ENCODE measurements at places on chromosomes 7 and 10.
A peak's percentile ranks its signal among the peaks of the same experiment; 100 is the strongest.

- DNase-seq: no peak
Observed at GRCh38 chr10:12643279-12643678, 293.9 kb downstream of the CAMK1D start.

DNA sequence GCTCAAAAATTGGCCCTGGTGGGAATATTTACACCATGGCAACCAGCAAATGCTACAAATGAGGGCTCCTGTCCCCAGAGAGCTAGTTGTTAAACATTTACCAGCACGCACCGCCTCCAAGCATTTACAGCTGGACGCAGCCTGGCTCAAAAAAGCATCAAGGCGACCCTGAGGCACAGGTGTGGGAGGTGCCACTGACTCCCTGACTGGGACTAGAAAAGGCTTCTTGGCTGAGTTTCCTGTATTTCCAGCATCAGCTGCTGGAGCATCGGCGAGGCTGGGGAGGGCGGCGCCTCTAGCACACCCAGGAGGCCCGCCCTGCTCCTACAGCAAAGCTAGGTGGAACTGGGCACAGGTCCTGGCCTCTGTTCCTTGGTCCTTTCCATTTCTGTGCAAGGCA lies 43.5 kb upstream of the ZRANB1 start:
- no peak for DNase-seq

DNA sequence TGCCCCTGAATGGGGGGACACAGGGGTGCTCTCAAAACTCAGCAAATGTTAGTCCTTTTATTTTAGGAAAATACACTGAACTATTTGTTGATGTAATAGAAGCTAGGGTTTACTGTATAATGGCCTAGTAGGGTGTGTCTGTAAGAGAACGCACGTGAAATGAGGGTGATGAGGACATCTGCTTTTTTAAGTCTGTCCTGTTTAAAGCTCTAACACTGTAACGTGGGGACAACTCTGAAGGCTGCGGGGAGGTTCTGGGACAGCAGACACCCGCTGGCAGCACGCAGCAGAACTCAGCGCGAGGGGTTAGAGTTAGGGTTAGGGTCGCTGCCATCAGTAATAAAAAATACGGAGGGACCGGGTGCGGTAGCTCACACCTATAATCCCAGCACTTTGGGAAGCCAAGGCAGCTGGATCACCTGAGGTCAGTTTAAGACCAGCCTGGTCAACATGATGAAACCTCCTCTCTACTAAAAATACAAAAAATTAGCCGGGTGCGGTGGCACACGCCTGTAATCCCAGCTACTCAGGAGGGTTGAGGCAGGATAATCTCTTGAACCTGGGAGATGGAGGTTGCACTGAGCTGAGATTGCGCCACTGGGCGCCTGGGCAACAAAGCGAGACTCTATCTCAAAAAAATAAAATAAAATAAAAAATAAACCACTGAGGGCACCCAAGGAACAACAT lies 98.0 kb downstream of the CTBP2 start:
- DNase-seq: no peak

- DNase-seq: no peak
Observed at GRCh38 chr10:130786365-130786966, 525.1 kb downstream of the TCERG1L start.

- no peak for DNase-seq
Observed at GRCh38 chr10:133359554-133359971, 1.7 kb upstream of the FUOM start.

DNA sequence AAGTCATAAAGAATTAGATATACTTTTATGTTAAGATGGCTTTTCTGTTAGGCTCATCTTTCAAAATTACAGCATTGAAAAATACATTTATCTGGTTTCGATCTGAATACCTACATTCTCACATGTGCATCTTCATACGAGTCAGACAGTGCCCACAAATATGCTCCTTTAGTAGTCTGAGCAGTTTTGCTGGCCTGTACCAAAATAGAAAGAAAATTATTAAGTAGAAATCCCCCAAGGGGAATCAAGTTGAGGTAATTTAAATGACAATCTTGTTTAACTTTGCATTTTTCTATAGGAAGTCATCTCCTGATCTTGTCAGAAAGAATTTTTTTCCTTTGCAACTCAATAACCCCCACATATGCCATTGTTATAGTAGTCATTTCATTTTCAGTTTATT lies 287.4 kb upstream of the SEMA3D start:
- no peak for DNase-seq

GRCh38 chr7:140062118-140062527 lies 628 bp downstream of the PARP12 start:
- DNase-seq: peak; percentile 83

GRCh38 chr7:55191926-55192692 lies 173.0 kb upstream of the LANCL2 start:
- DNase-seq: no peak

DNA sequence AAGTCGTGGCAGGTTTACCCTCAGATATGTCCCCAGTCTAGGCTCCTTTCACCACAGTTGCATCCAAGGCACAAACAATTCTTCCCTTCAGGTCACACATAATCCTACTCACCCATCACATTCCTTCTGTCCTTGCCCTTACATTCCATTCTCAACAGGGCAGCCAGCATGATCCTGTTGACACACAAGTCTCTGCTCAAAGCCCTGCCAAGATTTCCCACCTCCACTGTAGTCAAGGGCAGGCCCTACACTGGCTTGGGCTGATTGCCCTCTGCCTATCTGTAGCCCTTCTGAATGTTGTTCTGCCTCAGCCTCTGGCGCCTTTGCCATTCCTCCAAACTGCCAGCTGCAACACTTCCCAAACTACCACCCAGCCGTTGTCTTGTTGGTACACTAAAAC lies 187.9 kb upstream of the AKR1E2 start:
- no peak for DNase-seq

GRCh38 chr7:7214398-7215347 lies 32.3 kb downstream of the C1GALT1 start:
- no peak for DNase-seq
